ENCODE measurements at places on chromosomes 6 and 20. TPM values are rescaled to one million over a fixed set of nuclear protein-coding genes. Genes with fewer than 3 reads are reported as not detected.

Gene OR2J3
- total RNA-seq, result not detected

Gene RSPO3
- total RNA-seq, result 5.2 TPM

Gene TFAP2C
- 9.0 TPM for total RNA-seq

Gene GRIK2
- 2.0 TPM for total RNA-seq

Gene IYD
- 16.7 TPM for total RNA-seq

Gene GABRR1
- total RNA-seq, result not detected

DNA sequence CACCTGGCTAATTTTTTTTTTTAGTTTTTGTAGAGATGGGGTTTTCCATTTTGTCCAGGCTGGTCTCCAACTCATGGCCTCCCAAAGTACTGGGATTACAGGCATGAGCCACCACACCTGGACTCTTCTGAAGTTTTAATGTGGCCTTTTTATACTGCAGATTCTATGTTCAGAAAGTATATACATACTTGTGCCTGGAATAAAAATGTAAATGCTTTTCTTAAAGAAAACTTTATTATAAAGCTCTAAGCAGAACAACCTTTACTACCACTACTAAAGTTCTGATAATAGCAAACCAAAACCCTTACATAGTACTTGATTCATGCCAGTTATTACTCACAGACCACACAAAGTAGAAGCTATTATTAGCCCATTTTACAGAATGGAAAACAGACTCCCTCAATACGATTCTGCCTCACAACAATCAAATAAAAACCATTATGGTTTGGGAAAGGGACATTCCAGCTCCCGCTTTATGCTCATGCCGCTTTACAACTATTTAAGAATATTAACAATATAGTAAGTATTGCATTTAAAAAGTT, 5.3 kb downstream of the PHIP start:
- H3K36me3 ChIP-seq, result no peaks in the 10 kb centered on the region
- H3K27ac ChIP-seq, result no peak overlapping the region
- no peaks in the 10 kb centered on the region for H3K27me3 ChIP-seq
- no peak overlapping the region for H3K4me3 ChIP-seq
- DNase-seq, result no peak
- peaks cover 27% of the 10 kb centered on the region for H3K4me1 ChIP-seq

DNA sequence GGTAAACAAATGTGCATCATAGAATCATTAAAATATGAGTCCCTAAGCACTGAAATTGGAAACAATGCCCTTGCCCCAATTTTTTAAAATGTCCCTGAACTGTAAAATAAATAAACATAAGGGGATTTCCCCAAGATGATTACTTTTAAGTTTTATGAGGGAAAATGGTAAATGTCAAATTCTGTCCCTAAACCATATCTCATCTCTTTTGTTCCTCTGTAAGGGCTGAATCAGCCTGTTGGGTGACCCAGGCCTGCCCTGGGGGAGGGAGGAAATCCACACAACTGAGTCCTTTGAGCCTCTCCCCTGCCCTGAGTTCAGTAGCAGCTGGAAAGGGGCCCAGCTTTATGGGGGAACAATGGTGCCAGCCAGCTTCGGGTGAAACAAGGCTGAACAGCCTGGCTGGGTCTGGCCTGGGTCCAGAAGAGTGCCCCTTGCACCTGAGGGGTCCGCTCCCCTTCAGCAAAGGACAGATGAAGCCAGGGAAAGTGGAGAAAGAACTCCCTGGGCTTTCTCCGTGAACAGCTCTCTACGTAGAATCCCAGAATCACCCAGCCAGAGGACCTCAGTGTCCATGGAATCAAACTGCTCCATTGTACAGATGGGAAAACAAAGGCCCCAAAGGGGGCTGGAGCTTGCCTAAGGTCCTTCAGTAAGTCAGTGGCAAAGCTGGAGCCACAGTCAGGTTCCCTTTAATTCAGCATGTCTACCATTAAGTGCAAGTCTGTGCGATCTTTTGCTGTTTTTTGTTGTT, 28.2 kb upstream of the ITCH start:
- no peak overlapping the region for H3K4me3 ChIP-seq
- H3K27ac ChIP-seq, result no peak overlapping the region
- H3K4me1 ChIP-seq, result no peaks in the 10 kb centered on the region
- H3K27me3 ChIP-seq, result no peaks in the 10 kb centered on the region
- DNase-seq, result no peak

DNA sequence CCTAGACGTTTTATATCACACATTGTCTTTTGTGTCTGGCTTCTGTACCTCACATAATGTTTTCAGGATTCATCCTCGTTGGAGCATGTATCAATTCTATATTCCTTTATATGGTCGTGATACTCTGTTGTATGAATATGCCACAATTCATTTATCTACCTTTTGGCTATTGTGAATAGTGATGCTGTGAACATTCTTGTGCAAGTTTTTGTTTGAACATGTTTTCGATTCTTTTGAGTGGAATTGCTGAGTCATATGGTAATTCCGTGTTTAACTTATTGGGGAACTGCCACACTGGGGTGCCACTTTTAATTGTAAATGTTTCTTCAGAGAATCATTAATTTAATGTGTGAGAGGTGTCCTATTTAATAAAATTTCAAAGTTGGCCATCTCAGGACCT, 101.2 kb downstream of the SLC35B3 start:
- DNase-seq, result no peak
- peaks cover 9% of the 10 kb centered on the region for H3K4me1 ChIP-seq
- no peak overlapping the region for H3K27ac ChIP-seq
- H3K36me3 ChIP-seq, result no peaks in the 10 kb centered on the region

DNA sequence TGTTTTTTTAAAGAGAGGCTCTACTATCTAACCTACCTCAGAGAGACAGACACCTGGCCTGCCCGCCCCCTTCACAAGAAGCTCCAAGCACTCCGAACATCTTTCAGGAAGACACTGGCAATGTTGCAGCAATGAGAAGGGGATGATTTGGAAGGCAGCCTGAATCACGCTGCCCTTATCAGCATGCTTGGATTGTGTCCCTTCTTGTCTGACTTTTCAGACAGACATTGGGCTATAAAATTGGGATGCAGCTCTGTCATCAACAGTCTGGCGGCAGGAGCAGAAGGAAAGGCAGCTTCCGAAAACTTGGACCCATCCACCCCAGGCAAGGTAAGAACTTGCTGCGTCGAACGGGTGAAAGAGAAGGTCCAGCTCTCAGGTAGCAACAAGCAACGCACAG, 56.0 kb downstream of the CDK5RAP1 start:
- no peaks in the 10 kb centered on the region for H3K36me3 ChIP-seq
- no peak overlapping the region for H3K27ac ChIP-seq
- H3K4me3 ChIP-seq, result no peak overlapping the region
- H3K27me3 ChIP-seq, result no peaks in the 10 kb centered on the region

DNA sequence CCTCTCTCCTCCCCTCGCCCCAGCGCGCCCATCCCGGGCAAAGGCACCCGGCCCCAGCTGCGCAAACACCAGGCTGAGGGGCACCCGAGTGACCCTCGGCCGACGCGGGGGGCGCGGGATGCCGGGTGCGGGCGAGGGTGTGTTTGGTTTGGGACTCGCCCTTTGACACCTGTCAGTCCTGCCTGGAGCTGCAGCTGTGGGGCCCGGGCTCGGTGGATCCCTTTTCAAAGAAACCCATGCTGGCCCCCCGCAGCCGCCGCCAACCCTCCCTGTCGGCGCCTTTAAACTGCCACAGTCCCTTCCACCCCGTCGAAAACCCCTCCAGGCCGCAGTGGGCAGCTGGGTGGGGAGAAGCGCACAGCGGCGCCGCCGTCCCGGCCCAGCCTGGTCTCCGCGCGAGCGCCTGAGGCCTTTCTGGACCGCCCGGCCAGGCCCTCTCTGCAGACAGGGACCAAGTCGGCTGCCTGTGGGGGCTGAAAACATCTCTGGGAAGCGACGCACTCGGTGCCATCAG, 5.5 kb downstream of the FOXQ1 start:
- H3K27ac ChIP-seq, result no peak overlapping the region
- H3K36me3 ChIP-seq, result no peaks in the 10 kb centered on the region
- no peak overlapping the region for H3K4me3 ChIP-seq

- no peak overlapping the region for H3K27ac ChIP-seq
- no peaks in the 10 kb centered on the region for H3K36me3 ChIP-seq
- no peaks in the 10 kb centered on the region for H3K27me3 ChIP-seq
- no peaks in the 10 kb centered on the region for H3K4me1 ChIP-seq
- no peak for DNase-seq
Observed at GRCh38 chr6:84526631-84527030, 237.8 kb downstream of the TBX18 start.

DNA sequence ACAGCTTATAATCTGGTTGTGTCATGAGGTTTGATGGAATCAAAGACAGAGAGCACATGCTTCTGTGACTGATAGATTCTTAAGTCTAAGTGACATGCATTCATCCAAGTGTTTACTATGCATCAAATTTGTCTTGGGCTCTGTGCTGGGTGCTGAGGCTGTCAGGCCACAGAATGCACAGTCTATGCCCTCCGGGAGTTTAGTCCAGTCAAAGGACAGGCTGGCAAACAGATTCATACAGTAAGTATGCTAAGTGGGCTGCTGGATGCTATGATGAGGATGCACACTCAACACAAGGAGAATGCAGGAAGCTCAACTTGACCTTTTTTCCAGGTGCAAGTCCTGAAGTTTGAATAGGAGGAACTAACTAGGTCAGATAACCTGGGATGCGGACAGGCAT, 146.7 kb downstream of the UST start:
- H3K27me3 ChIP-seq, result no peaks in the 10 kb centered on the region
- H3K4me3 ChIP-seq, result no peak overlapping the region
- no peak overlapping the region for H3K27ac ChIP-seq
- no peaks in the 10 kb centered on the region for H3K36me3 ChIP-seq
- DNase-seq, result no peak
- H3K4me1 ChIP-seq, result no peaks in the 10 kb centered on the region

DNA sequence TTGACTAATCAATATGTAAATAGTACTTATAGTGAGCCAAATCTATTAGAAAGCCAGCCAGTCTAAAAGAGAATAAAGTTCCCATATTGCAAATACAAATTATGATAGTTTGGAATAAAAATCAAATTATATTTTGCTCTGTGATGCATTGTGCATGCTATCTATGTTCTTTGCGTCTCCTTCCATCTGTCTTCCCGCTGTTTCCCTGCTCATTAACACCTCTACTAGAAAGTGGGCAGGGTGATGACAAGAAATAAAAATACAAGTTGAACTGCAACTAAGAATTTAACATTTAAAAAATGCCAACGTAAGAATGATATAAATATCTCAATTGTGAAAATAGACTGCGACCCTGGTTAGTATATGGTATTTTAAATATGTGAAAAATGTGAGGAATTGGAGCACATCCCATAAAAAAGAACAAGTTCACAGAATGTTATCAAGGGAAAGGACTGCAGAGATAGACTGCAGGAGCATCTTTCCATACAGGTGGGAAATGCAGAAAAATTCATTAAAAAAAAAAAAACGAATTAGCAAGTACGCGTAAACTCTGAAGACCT, 157.6 kb upstream of the PDE7B start:
- no peaks in the 10 kb centered on the region for H3K36me3 ChIP-seq
- no peak overlapping the region for H3K4me3 ChIP-seq
- no peaks in the 10 kb centered on the region for H3K4me1 ChIP-seq
- no peaks in the 10 kb centered on the region for H3K27me3 ChIP-seq

DNA sequence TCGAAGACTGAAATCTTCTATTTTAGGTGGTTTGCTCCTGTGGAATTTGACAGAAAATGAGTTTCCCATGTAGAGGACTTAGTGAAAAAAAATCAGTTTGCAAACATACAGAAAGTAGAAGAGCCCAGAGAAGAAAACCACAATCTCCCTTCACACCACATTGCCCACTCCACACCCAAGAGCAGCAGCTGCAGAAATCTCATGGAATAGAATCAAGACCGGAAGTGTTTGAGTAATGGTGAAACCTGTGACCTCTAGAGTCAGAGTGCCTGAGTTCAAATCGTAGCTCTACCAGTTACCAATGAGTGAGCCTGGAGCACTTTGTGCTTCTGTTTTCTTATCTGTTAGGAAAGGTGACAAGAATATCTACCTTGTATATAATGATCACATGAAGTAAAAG, 4.6 kb downstream of the SIRPG start:
- H3K36me3 ChIP-seq, result no peaks in the 10 kb centered on the region
- H3K4me3 ChIP-seq, result no peak overlapping the region
- no peaks in the 10 kb centered on the region for H3K27me3 ChIP-seq
- DNase-seq, result no peak
- H3K27ac ChIP-seq, result no peak overlapping the region
- H3K4me1 ChIP-seq, result no peaks in the 10 kb centered on the region

DNA sequence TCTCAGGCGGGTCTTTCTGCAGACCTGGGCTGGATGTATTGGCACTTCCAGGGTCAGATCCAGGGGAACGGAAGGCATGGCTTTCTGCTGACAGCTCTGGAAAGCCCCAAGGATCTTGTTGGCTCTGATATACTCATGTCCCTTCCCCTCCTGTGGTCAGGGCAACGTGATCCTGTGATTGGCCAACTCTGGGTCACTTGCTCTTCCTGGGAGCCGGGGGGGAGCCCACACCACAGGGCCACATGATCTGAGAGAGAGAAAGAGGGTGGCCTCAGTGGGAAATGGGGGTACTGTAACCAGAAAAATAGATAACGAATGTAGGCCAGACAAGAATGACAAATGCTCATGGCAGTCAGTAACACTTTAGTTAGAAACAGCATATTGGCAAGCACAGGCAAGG, 223.0 kb downstream of the NFATC2 start:
- H3K4me1 ChIP-seq, result no peaks in the 10 kb centered on the region

DNA sequence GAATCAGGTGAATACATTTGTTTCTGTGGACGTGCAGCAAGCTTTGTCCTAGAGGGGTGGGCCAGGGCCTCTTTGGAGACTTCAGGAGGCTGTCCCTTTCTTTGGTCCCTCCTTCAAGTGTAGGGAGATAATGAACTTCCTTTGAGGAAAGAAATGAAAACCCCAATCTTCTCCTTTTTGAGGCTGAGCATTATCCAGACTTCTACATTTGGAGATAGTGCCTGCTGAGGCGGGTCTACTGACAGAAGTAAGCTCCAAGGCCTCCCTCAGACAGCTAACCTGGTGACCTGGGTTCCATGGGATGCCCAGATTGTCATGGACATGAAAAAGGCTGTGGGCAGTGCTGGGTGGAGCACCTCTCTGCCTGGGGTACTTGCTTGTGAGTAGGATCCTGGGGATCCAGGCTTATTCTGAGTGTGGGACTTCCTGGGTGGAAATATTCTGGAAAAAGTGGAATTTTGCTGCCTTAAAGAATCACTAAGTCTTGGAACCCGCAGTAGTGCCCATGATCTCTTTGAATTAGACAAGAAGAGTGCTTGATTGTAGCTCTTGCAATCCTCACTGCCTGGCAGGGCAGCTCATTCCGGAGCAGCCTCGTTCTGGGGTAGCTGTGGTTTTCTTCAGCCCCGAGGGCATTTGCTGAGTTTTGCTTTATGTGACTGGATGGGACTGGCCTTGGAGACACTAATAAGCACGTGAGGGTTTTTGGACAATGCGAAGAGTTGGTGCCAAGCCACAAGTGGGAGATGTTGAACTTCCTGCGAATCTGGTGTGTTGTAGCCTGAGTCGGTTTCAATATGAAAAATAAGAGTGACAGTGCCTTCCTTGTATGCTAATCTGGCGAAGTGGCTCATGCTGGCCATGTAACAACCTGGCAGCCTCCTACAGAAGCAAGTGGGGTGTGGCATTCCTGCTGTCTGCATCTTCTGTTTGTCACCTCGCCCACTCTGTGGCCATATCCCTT, 28.1 kb downstream of the SNRNP48 start:
- no peaks in the 10 kb centered on the region for H3K4me1 ChIP-seq
- no peaks in the 10 kb centered on the region for H3K27me3 ChIP-seq
- no peak overlapping the region for H3K27ac ChIP-seq
- no peak overlapping the region for H3K4me3 ChIP-seq

- H3K36me3 ChIP-seq, result no peaks in the 10 kb centered on the region
- H3K4me3 ChIP-seq, result no peak overlapping the region
- H3K27ac ChIP-seq, result peak overlapping the region; percentile 72
Observed at GRCh38 chr6:25404091-25404490, 124.9 kb downstream of the CARMIL1 start.

- H3K27ac ChIP-seq, result no peak overlapping the region
- H3K4me1 ChIP-seq, result peaks cover 3% of the 10 kb centered on the region
- H3K36me3 ChIP-seq, result no peaks in the 10 kb centered on the region
- H3K27me3 ChIP-seq, result no peaks in the 10 kb centered on the region
- no peak overlapping the region for H3K4me3 ChIP-seq
Observed at GRCh38 chr6:36360241-36361054, 23.8 kb upstream of the BNIP5 start.
